Activated CD8-positive, alpha-beta memory T cell treated with anti-CD3 and anti-CD28 coated beads for 4 hours (primary cell): ENCODE measurements at places on chromosomes 11 and 22.

GRCh38 chr11:12216041-12216451, 105.7 kb downstream of the MICAL2 start:
- no peak for DNase-seq

- no peak for DNase-seq
These were observed 64.3 kb upstream of the NAV2 start for GRCh38 chr11:19648321-19648720.

GRCh38 chr11:85346484-85346883, 280.7 kb downstream of the DLG2 start:
- no peak for DNase-seq

GRCh38 chr11:72776844-72777754, 16.7 kb downstream of the STARD10 start:
- no peak for DNase-seq
